NCI-H345 (cell line): ENCODE measurements at places on chromosomes 3 and 15.

DNA sequence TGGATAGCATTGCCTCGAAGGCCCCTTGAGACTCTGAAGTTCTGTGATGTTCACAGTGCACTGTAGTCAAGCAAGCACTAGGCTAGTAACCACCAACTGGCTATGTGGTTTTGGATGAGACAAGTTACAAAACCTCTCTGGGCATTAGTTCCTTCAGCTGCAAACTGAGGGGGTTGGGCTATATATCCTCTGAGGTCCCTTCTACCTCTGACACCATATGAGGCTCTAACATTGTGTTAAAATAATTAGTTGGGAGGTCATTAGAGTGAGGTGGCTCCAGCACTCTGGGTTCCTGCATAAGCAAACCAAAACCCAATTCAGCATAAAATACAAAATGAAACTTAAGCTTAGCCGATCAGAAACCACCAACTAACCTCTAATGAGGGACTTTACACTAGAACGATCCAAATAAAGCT, 209.5 kb upstream of the LRRN1 start:
- DNase-seq, result no peak

GRCh38 chr3:27626596-27627118, 95.5 kb downstream of the EOMES start:
- DNase-seq, result no peak

DNA sequence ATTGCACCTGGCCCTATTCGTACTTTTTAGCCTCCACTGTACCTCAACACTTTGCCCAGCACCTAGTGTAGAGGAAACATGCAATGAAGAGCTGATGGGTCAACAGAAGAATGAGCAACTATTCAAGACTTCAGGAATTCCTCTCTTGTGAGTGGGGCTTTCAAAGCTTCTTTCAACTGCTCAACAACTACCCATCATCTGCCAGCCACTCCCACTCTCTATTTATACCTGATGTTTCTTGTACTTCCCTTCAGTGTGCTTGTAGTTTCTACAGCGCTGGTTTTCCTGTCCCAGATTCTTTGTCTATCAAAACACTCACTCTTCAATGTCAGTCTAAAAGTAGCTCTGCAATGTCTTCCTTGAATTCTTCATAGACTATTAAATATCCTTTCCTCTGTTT, 168.3 kb upstream of the LPP start:
- DNase-seq, result no peak

GRCh38 chr3:146154995-146155394, 6.0 kb downstream of the PLOD2 start:
- DNase-seq, result no peak

DNA sequence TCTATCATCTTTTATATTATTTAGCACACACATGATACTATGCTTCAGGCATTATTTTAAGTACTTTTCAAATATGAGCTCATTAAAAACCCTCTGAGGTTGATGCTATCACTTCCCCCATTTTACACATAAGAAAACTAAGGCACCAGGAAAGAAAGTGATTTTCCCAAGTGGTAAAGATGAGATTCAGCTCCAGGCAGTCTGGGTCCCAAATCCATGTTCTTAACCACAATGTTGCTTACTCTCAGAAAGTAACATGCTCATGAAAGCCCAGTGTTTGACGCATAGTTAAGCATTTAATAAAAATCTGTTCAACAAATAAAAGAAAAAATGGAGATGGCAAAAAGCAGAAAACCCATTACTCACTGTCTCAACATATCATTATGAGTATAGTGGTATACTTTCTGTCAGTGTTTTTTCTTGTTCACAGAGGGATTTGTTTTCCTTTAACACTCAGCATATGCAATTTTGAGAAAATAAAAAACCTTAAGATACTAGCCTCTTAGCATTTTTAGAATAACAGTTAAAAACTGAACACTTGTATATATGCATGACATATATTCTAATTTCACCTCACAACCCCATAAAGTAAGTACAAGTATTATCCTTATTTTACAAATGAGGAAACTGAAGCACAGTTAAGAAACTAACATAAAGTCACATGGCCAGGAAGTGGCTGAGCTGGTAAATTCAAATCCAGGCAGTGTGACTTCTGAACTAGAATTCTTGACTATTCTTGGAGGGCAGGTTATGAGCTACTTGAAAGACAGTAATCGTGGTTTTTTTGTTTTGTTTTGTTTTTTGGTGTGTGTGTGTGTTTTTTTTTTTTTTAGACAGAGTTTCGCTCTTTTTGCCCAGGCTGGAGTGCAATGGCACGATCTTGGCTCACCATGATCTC, 10.4 kb downstream of the PEAK1 start:
- no peak for DNase-seq
